Stimulated activated CD8-positive, alpha-beta memory T cell treated with anti-CD3 and anti-CD28 coated beads, Interleukin-12 subunit alpha, Interleukin-12 subunit beta, amount 100 ng/mL, for 1 hour (primary cell): ENCODE measurements at places on chromosomes 12 and 14.

DNA sequence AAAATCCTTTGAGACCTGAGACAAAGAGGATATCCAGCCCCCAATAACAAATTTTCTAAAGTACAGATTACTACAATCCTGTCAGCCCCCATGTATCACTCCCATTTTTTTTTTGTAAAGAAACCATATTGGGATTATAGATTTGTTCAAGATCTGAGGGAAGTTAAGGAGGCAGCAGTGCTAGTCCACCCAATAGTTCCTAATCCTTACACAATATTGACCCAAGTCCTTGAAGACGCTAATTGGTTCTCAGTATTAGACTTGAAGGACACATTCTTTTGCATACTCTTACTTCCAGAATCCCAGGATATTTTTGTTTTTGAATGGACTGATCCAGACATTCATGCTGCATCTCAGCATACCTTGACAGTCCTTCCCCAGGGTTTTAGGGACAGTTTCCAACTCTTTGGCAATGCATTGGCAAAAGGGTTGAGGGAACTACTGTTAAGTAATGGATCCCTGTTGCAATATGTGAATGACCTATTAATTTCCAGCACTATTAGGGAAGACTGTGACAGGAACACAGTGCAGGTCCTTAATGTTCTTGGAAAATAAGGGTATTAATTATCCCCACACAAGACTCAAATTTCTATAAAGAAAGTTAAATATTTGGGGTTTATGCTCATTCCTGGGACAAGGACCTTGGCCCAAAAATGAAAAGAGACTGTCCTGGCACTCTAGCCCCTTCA, 1519.5 kb upstream of the SEL1L start:
- DNase-seq: no peak

DNA sequence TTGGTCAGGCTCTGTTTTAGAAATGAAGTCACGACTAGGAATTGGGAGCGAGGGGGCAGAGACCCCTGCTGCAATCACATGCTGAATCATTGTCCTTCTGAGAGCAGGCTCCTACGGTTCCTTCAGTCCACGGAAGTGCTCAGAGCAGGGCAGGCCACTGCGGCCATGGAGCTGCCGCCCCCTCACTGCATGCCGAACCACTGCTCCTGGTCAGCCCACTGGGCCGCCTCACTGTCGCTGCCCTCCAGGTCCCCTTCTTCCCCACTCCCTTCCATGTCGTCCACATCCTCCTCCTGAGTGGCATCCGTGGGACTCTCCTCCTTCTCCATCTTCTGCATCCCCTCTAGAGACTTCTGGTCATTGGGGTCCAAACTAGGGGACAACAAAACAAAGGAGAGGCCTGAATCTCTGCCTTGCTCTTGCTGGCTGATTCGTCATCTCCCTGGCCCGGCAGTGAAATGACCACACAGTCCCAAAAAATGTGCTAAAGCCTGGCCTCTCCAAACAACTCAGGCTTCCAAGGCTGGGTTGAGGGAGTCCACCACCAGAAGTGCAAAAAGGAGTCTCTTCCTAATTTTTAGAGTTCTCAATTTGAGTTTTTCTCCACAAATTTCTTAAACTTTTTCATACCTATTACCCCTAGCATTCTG, 29.4 kb downstream of the ANAPC7 start:
- DNase-seq: no peak

- DNase-seq: no peak
These were observed 5.4 kb upstream of the ERO1A start for GRCh38 chr14:52700701-52701172.

DNA sequence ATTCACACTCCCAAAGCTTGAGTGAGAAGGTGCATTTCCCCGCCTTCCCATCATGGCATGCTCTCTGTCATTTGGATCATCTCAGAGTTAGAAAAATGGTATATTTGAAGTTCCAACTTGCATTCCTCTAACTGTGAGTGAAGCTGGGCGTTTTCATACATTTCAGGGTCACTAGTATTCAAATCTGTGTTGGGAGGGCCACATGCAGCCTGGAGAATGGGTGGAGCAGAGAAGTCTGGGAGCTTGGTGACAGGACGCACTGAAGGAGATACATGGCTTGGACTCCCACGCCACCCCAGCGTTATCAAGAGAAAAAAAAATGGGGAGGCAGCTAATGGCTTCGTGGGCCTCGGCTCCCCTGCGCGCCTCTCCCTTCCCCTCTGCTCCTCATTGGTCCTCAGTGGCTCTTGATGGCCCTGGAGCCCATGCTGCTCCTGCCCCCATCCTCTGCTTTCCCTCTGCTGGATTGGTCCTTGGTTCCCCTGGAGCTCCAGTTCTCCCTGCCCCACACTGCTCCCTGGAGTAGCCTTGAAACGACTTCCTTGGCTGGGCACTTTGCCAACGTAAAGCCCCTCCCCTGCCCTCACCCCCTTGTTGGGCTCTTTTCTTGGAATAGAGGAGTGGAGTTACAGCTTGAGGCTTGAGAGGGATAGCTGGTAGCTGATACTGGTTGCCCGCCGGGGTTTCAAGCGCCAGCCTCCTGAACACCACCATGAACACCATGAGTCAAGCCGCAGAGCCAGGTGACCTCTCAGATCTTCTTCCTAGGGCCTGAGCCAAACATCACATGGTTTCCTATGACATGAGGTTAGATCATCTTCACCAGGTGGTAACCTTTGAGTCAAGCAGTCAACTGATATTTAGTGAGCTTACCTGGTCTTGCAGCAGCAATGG, 139.6 kb downstream of the PRKCH start:
- no peak for DNase-seq

GRCh38 chr14:55302367-55303124, 31.3 kb downstream of the FBXO34 start:
- no peak for DNase-seq

- DNase-seq: no peak
These were observed 19.2 kb downstream of the DDX51 start for GRCh38 chr12:132124766-132125425.

DNA sequence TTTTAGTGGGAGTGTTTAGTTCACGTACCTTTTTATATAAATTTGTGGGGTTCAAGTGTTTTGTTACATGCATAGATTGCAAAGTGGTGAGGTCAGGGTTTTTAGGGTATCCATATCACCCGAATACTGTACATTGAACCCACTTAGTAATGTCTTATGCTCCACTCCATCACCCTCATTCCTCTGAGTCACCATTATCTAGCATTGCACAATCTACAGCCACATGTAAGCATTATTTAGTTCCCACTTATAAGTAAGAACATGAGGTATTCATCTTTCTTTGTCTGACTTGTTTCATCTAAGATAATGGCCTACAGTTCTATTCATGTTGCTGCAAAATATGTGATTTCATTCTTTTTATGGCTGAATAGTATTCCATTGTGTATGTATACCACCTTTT, 583.7 kb upstream of the LRFN5 start:
- no peak for DNase-seq

DNA sequence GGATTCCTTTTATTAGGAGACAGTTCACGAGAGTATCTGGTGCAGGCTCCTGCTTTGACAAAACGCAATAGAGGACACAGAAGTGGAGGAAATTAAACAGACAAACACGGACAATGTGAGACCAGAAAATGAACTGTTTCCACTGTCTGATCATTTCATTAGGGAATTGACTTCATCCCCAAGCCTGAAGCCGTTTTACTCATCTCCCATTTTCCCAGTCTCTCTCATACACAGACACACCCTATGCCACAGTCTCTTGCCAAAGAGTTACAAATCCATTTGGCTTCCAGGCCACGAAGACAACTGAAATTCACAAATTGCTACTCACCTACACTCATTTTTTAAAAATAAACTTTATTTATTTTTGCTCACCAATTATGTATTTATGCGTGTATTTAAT, 1087.8 kb upstream of the TMEM132C start:
- no peak for DNase-seq

- DNase-seq: no peak
These were observed 53.7 kb downstream of the KCTD10 start for GRCh38 chr12:109423392-109423791.

GRCh38 chr14:58298477-58299400, at the start of gene ARID4A:
Gene ARID4A (plus strand): TSS chr14:58298555. CDS start chr14:58299855, 1,300 bp downstream.
- peak; percentile 73 for DNase-seq

- peak; percentile 71 for DNase-seq
These were observed 37.0 kb upstream of the P2RX7 start for GRCh38 chr12:121095544-121096198.

DNA sequence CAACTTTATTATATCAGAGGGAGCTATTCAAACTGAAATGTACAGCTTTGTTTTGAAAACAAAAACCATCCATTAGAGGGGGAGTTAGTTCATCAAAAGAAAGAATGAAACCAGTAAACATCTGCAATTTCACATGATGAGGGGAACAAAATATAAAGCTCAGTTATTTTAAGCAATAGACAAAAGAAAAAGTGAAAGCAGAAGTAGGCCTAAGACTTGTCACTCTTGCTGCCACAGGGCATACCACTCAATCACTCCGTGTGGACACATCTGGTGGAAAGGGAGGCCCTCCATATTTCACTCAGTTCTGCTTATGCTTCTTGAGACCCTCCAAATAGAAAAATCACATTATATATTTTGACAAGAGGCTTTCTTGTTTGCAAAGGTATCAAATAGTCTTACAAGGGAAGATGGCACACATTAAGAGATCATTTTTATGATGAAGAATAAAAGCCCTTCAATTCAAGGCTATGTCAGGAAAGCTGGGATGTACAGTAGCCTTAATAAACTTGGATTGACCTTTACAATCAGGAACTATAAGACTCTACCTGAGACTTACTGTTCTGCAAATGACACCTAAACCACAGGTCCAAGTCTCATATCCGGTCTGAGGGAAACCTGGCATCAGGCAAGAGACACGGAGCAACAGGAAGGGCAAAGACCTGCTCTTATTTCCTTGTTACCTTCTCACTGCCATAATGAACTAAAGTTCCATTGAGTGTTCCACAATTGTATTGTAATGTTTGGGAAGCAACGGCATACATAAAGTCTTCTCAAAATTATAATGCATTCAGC, 222.5 kb upstream of the GRIP1 start:
- DNase-seq: no peak

GRCh38 chr12:77630790-77631445, 199.8 kb upstream of the NAV3 start:
- DNase-seq: no peak

DNA sequence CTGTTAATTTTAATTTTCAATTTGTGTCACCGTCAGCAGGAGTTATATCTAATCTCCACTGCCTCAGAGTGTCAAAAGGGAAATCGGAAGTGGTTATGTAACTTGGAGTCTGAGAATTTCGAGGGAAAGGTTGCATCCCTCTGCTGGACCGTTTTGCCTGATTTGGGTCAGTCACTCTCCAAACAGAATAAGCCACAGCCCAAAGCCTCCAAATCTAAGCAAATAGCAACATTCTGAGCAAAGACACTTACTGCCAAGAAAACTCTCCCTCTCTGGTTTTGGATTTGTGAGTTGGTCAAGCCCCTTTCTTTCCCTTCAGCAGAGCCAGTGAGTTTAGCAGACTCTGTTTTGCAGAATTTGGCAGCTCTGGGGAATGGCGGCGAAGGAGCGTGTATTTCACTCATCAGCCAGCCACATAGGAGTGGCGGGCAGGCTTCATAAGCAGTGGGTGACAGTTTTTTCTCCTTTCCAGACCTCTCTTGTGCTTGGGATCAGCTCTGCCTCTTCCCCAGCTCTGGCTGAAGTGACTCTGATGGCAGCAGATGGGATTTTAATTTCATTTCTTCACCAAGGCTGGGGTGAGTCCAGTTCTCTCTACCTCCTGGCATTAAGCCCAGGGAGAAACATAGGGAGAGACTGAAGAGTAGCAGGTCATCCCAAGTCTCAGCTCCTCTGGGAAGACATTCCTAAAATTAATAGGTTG, 218.7 kb upstream of the NOS1 start:
- DNase-seq: no peak

- DNase-seq: no peak
These were observed 194.9 kb downstream of the DUSP6 start for GRCh38 chr12:89157413-89157812.

GRCh38 chr12:117312770-117313169, 48.7 kb downstream of the NOS1 start:
- no peak for DNase-seq

- no peak for DNase-seq
These were observed 22.5 kb downstream of the PKP2 start for GRCh38 chr12:32874078-32874477.

GRCh38 chr14:50022661-50023060, 93.7 kb downstream of the VCPKMT start:
- DNase-seq: no peak

DNA sequence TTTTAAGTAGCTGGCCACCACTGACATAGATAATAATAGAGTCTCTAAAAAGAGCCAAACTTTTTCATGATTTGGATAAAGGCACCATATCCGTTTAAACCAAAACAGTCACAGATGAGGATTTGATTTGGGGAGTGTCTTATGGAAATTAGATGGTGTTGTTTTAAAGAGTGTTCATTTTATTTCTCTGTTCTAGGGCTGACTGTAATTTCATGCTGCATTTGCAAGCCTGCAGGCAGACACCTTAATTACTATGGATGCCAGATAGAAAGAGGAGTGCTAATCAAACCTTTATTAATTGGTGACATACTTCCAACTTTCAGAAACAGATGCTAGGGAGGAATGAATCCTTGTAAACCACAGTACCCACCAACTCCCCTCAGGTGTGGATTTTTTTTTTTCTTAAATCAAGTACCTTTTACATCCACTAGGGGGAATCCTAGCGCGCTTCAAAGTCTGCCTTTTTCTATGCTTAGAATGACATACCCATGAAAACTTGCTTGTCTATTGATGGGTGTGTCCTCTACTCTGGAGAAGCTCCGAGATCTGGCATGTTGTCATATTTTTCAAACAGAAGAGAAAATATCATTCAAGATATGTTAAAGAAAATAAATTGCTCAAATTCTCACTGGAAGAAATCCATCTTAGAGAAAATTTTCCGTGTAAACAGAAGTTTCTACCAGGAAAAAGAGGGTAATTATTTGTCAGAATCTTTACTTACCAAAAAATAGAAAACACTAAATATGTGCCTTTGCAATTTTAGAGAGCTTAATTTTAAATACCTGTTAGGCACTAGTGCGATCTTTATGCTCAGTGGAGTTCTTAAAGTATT, 14.2 kb upstream of the PLXNC1 start:
- no peak for DNase-seq
